ENCODE measurements at places on chromosomes 13 and 19. TPM values are rescaled to one million over a fixed set of nuclear protein-coding genes. Genes with fewer than 3 reads are reported as not detected.

DNA sequence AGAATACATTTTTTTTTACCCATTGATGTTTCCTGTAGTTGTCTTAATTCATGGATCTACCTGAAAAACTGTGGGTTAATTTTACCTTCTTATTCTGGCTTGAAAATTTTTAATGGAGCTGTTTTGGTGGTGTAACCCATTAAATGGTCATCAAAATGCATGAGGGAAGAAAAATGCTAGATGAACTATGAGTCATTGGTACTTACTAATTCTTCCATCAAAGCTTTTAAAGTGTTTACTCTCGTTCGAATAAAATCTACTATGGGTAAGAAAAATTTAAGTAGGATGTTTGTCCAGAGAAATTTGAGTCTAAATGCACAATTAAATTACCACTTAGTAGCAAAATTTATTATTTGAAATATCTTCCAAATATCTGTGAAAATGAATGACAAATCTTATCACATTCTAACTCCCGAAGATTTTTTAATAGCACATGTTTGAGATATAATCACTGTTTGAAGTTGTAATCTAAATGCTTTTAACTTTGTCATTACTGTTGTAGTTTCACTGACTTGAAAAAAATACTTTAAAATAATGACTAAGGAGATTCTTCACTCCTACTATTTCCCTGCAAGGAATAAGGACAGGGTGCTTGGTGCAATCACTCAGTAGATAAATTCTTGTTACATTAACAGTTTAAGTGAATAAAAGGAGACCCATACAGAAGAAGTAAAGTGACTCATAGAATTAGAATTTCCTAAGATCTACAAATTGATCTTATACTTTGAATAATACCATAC, 437.7 kb downstream of the IRS2 start:
- no peak for DNase-seq

- no peak for DNase-seq
Observed at GRCh38 chr13:98972059-98972458, 5.8 kb downstream of the DOCK9 start.

GRCh38 chr13:47226516-47226915, 329.7 kb upstream of the HTR2A start:
- DNase-seq, result no peak

DNA sequence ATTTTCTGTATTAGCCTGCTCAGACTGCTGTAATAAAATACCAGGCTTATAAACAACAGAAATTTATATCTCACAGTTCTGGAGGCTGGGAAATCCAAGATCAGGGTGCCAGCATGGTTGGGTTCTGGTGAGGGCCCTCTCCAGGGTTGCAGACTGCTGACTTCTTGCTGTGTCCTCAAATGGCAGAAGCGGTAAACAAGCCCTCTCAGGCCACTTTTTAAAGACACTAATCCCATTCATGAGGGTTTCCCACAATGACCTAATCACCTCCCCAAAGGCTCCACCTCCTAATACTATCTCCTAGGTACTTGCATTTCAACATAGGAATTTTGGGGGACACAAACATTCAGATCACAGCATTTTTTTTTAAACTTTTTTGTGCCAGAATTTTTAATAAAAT, 159.3 kb downstream of the PDS5B start:
- no peak for DNase-seq

GRCh38 chr13:99553033-99553432, 51.8 kb downstream of the TM9SF2 start:
- DNase-seq, result no peak

DNA sequence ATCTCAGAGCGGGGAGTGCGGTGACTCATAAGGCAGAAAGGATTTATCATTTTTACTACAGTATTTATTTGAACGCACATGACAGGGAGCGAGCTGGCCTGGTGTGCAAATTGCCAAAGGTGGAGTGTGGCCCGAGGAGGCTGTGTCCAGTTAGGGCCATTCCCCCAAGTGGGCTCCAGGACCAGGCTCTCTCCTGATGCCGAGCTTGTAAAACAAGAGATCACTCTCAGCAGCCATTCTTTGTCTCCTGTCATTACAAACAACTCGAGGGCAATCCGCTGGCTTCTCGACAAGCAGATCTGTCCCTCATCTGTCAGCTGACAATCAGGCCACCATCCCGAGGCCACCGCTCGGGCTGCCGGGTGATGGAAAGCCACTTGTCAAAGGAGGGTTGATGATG, 418.9 kb downstream of the ZNF536 start:
- DNase-seq, result no peak

- no peak for DNase-seq
Observed at GRCh38 chr13:80704369-80704768, 363.4 kb upstream of the SPRY2 start.

DNA sequence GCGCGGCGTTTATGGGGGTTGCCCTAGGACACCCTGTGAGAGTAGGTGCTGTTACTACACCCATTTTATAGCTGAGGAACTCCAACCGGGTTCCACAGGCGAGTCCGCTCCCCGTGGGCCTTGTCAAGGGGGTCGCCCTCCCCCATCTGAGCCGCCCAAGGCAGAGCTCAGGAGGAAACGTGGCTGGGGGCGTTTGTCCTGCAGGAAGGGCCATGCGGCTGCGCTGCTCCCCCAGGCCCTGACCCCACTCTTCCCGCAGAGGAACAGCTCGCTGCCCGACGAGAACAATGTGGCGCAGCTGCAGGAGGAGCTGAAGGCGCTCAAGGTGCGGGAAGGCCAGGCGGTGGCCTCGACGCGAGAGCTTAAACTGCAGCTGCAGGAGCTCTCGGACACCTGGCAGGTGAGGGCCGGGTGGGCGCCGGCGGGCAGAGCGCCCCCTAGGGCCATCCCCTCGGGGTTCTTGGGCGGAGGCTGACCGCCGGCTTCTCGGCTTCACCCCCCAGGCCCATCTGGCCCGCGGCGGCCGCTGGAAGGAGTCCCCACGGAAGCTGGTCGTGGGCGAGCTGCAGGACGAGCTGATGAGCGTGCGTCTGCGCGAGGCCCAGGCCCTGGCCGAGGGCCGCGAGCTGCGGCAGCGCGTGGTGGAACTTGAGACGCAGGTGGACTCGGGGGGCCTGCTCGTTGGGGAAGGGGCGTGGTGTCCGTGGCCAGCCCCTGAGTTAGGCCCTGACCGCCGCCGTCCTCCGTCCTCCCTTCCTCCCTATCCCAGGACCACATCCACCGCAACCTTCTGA, 12.4 kb downstream of the PRR36 start:
- no peak for DNase-seq

DNA sequence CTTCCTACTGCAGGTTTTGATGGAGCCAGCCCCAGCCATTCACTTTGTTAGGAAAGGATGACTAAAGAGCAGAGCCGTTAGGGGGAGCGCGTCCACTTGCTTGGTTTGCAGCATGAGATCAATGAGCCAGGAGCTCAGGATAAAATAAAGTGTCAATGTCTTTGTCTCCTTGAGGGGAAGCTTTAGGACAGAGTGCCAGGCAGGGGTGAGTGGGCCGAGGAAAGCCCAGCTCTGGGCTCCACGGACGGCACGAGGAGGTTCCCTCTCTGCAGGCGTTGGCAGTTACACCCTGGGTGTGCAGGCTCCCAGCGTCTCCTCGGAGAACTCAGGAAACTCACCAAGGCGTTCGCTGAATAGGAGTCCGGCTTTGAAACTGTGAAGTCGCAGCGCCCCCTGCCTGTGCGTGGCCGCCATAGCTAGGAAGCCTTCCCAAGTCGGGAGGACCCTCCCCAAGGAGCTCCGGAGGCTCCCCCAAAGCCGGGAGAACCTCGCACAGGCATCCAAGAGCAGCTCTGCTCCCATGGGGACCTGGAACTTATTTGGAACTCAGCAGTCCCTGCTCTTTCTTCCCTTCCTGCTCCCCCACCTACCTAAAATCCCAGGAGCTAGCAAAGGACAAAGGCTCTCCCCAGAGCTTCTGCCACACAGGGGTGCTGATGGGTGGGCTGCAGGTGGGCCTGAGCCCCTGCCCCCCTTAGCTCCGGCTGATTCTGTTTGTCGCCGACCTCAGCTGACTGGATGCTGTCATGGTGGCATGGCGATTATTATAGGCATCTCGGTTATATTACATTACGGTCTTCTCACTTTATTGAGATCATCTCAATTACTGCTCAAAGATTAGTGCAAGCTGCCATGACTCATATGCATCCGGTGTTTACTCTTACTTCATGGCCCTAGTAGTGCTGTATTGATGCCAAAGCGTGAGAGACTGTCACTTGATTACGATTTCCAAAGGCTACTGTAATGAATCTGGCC, 34.4 kb downstream of the GSX1 start:
- peak; percentile 53 for DNase-seq

DNA sequence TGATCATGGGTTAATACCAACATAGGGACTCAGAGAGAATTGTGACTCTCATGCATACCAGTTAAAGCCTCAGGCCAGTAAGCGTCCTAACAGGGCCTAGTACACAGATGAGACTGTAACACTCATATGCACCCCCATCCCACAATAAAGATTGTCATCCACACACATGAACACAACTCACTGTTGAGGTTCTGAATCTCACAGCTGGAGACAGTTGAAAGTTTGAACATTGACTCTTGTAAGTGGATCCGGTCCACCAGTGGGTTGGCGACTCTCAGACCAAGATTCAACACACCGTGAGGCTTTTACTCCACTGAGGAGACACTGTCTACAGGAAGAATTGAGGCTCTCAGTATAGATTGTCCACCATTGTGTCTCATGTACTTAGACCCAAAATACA, 88.1 kb downstream of the ZNF429 start:
- DNase-seq, result no peak

DNA sequence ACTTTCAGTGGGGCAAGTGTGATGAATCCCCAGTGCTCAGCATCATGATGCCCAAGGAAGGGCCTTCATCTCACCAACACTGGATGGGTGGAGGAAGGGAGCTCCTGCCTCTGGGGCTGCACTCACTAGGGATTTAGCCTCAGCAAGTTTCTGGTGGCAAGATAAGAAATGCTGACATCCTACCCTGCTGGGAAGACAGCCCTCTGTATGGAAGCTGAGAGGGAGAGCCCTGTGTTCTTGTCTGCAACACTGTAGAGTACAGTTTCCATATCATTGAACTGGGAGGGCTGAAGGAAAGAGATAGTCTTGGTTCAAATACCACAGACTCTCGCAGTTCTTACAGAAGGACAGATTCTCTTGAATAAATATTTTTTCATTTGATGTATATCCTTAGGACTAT, 7.3 kb upstream of the ZNF460 start:
- no peak for DNase-seq

GRCh38 chr19:17235971-17236777, 9.5 kb downstream of the NR2F6 start:
- DNase-seq, result no peak

- DNase-seq, result no peak
Observed at GRCh38 chr19:33302974-33303790, 848 bp upstream of the CEBPA start.

GRCh38 chr13:70014337-70014736, 93.3 kb upstream of the ATXN8OS start:
- DNase-seq, result no peak

GRCh38 chr13:43383498-43384165, 360.2 kb downstream of the DNAJC15 start:
- DNase-seq, result no peak

GRCh38 chr13:36903925-36904595, 16.0 kb downstream of the SMAD9 start:
- no peak for DNase-seq

DNA sequence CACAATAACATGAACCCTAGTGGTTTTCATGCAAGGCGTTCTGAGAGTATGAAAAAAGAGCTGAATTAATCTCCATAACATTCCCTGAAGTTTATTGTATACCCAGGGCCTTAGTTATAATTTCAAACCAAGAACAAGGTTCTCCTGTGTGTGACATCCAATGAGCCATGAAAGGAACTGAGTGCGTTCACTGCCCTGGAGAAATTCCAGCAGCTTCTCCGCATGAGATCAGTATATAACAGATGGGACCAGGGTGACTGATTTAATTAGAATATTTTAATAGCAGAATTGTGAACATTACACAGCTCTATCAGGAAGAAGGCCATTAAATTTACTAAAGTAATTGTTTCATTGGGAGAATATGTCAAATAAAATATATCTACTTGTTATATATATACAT, 1190.5 kb upstream of the SLC10A2 start:
- no peak for DNase-seq

- no peak for DNase-seq
Observed at GRCh38 chr13:111610081-111610480, 289.6 kb downstream of the TEX29 start.

GRCh38 chr19:37333457-37333856, 37.4 kb upstream of the ZNF527 start:
- DNase-seq, result no peak

DNA sequence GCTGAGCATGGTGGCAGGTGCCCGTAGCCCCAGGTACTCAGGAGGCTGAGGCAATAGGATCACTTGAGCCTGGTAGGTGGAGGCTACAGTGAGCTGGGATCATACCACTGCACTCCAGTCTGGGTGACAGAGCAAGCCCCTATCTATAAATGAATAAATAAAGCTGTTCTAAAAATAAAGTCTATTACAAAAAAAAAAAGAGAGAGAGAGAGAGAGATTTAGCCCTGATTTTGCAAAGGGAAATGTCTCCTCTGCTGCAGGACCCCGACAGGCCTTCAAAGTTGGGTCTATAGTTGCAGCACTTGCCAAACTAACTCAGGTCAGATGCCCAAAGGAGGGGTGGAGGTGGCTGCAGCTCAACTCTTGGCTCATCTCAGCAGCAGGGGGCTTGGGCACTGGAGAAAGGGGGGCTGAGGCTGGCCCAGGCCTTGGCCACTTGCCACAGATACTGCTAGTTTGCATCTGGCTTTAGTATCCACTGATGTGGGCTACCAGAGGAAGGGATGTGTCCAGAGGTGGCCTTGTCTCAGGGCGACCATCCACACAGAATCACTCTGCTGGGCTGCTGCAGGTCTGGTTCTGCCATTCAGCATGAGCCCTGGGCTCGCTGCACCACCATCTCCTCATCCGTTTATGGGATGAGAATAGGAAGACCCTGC, 30.8 kb upstream of the AKT2 start:
- DNase-seq, result no peak

DNA sequence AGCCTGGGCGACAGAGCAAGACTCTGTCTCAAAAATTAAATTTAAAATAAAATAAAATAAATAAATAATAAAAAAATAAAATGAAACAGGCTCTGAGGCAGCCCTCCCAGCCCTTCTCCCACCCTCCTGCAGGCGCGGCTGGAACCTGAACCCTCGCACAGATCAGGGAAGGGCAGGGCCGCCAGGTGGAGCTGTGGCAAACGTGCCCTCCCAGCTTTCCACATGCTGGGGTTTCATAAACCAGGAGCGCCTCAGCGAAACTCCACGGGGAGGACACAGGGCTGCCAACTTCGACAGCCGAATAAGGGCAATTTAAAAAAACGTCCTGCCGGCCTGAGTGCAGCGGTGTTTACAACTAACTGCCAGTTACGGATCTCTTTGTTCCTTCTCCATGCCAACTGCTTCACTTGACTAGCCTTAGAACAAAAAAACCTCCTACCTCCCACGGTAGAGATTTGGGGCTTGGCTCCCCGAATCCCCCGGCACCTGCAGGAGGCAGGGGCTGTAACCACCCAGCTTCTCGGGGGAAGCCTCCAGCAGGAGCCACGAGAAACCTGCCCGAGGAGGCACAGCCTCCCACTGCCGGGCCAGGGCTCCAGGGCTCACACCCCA, 15.9 kb downstream of the ZNF787 start:
- DNase-seq, result peak; percentile 20

The TMEM145 gene
- 0.15 TPM for total RNA-seq

The CABP5 gene
- total RNA-seq, result not detected

The FCER2 gene
- total RNA-seq, result 0.96 TPM

The EFNA2 gene
- total RNA-seq, result not detected

The FRY gene
- total RNA-seq, result 0.72 TPM

The DAPK3 gene
- total RNA-seq, result 44.9 TPM
